ENCODE measurements at places on chromosomes 7 and 10. TPM values are rescaled to one million over a fixed set of nuclear protein-coding genes. Genes with fewer than 3 reads are reported as not detected.

PILRA gene
- total RNA-seq: 4.9 TPM

DNA sequence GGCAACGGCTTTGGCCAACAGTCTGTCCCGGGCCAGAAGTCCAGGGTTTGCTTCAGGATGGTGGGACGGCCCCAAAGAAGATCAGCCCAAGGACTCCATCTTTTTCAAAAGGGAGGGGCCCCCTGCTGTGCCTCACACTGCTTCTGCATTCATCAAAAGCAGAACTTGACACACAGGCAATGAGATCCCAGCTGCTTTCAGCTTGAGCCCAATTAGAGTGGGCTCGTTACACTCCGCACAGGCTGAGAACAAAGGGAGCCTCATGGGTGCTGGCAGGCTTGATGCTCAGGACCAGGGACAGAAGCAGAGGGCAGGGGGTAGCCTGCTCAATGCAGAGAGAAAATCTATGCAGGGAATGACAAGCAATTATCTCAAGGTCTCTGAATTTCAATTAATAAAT is 45.5 kb downstream of the VOPP1 start:
- ATAC-seq: peak; percentile 98

FAM241B gene
- 23.9 TPM for total RNA-seq

SPDYE8 gene
- total RNA-seq: 0.57 TPM

ITGA8 gene
- 20.7 TPM for total RNA-seq

GRCh38 chr7:105905910-105906568 is 29.6 kb upstream of the ATXN7L1 start:
- ATAC-seq: no peak

DNA sequence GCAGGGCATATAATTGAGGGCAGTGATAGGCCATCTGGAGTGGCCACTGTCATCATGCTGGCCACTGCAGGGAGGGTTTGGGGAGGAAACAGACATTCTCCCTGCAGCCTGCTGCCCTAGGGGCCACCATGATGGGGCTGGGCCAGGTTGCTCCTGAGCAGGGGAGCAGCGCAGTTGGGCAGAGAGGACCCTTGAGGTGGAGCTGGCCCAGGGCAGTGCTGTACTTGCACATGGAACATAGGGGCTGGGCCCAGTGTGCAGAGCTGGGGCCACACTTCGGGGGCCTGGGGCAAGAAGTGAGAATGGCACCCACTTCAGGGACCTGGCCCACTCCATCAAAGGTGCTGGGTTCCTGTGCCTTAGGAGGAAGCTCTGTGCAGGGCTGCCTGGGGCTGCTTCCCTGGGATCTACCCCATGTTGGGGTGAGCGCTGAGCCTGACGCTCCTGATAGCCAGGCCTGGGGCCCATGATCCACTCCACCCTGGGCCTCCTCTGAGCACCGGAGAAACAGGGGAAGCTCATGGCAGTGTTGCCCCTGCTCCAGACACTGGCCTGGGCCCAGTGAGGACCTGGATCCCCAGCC is 21.3 kb upstream of the NUB1 start:
- no peak for ATAC-seq

GRCh38 chr10:35165136-35165535 is 38.5 kb downstream of the CREM start:
- no peak for ATAC-seq

- ATAC-seq: no peak
These were observed 639.9 kb downstream of the TYW1 start for GRCh38 chr7:67636348-67637022.

GRCh38 chr10:92914478-92915325 is 66.4 kb downstream of the EXOC6 start:
- ATAC-seq: peak; percentile 79

CXCL12 gene
- 1.2 TPM for total RNA-seq

ZC3HAV1L gene
- 1.0 TPM for total RNA-seq

- ATAC-seq: no peak
These were observed 117.9 kb downstream of the SLIT1 start for GRCh38 chr10:97067716-97068391.

CPA2 gene
- total RNA-seq: 0.78 TPM

DNA sequence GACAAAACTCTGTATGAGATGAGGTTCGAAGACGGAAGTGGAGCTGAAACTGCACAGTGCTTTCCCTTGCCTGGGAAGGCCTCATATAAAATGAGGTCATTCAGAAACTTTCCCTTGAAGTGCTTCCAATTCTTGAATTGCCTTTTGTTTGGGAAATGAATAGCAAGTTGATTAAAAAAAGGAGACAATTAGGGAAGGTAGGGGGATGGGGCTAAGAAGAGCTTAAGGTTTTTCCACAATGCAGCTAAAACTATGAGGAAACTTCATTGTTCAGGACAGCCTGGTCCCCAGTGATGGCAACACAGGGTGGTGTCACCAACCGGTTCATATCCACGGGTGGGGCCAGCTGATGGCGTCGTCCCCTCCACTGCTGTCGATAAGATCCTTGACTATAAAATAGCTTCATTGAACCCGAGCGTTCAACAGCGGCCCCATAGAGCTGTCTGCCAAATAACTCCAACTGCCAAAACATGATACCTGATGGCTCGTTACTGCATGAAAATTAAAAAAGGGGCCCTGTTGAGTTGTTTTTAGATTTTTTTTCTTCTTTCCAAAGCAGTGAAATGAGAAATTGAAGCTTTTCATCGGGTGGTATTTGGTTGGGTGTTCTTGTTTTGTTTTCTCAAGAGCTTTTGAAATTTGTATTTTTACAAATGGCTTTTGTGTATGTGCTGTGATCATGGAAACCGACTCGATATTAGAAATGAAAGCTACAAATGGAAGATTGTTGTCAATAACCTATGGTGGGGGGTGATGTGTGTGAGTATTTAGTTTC is 2.8 kb upstream of the CELF2 start:
- no peak for ATAC-seq

- no peak for ATAC-seq
These were observed 1.2 kb upstream of the GDI2 start for GRCh38 chr10:5814110-5815107.

DNA sequence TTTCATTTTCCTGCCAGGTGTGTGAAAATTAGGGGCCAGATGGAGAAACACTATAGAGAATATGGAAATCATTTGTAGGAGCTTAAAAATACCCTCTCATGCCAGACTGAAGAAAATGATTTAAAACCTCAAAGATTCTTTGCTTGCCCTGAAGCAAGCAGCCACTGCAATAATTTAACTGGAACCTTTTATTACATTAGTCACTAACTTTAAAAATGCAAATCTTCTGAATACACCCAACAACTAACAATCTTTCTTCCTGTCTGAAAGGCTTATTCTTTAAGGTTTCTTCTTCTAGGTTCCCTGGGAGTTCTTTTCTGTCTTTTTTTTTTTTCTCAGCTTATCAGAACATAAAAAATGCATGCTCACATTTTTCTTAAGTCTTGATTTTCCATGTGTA is 238.5 kb upstream of the KMT2E start:
- no peak for ATAC-seq

DNA sequence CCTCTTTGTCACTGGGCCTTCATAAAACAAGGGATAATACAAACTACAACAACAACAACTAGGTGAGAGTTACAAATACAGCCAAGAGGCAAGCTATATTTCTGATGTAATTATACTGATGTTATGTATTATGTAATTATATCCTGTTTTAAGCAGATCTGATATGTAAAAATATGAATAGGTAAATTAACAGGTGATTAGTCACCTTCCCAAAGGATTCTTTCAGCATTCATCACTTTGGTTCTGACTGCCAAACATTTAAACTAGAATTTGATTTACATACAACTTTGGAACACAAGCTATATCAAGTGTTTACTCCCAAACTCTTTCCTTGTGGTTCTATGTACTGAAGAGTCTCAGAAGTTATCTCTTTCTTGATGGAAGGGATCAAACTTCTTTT is 53.7 kb downstream of the BEND7 start:
- ATAC-seq: no peak

DNA sequence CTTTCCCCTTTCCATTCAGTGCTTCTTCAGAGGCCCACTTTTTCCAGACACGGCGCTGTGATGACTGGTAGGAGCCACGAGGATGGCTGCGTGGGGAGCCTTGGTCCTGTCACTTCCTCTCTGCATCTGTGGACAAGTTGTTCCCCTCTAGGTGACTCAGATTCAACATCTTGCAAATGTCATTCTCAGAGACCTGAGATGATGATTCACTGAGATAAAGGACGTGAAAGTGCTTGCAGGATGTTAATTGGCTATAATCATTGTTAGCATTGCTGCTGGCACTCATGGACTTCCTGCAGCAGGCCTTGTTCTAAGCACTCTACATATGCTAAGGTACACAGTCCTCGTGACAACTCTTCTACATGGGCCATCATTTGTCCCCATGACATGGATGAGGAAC is 489.8 kb upstream of the ZMIZ1 start:
- no peak for ATAC-seq

DNA sequence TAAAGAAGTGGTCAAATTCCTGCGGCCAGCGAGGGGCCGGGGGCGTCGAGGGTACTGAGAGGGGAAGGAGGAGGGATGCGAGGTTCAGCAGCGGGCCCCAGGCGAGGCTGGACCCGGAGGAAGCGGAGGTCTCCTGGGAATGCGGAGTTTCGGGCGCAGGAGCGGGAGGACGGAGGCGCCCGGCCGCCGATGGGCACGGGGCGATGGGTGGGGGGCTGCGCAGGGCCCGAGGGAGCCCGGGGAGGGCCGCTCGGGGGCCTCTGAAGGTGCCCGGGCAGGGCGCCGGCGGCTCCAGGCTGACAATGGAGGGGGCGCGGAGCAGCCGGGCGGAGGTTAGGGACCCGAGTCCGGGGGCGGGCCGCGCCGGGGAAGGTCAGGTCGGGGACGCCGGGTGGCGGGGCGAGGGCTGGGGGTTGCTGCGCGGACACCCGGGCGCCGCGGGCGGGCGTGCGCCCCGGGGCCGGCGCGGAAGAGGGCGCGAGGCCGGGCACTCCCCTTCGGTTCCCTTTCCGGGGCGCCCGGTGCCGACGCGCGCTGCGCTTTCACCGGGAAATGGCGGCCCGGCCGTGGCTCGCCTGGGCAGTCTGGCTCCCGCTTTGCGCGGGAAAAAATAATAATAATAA is 683 bp downstream of the MACROH2A2 start:
- ATAC-seq: peak; percentile 55

UCMA gene
- not detected for total RNA-seq

- ATAC-seq: no peak
These were observed 2.9 kb upstream of the PRAP1 start for GRCh38 chr10:133344236-133344635.

GRCh38 chr10:84012431-84012830 is 126.9 kb upstream of the GHITM start:
- ATAC-seq: no peak

ZSWIM8 gene
- total RNA-seq: 82.6 TPM

ADCY1 gene
- total RNA-seq: 10.8 TPM

- ATAC-seq: no peak
These were observed 50.5 kb downstream of the TASOR2 start for GRCh38 chr10:5735119-5735518.

APBB1IP gene
- total RNA-seq: not detected

- ATAC-seq: no peak
These were observed 54.1 kb downstream of the DYNC2I1 start for GRCh38 chr7:158910254-158911053.

LRRTM3 gene
- 16.9 TPM for total RNA-seq

GRCh38 chr10:26959841-26960240 is 99.1 kb upstream of the ABI1 start:
- no peak for ATAC-seq

ZRANB1 gene
- total RNA-seq: 22.9 TPM

IL2RA gene
- 0.15 TPM for total RNA-seq

- ATAC-seq: no peak
These were observed 95.4 kb downstream of the ELMO1 start for GRCh38 chr7:37352974-37353948.

TMEM229A gene
- 0.87 TPM for total RNA-seq

FRMD4A gene
- total RNA-seq: 18.6 TPM

- no peak for ATAC-seq
These were observed 63.2 kb downstream of the KAT6B start for GRCh38 chr10:74889662-74889998.

DNA sequence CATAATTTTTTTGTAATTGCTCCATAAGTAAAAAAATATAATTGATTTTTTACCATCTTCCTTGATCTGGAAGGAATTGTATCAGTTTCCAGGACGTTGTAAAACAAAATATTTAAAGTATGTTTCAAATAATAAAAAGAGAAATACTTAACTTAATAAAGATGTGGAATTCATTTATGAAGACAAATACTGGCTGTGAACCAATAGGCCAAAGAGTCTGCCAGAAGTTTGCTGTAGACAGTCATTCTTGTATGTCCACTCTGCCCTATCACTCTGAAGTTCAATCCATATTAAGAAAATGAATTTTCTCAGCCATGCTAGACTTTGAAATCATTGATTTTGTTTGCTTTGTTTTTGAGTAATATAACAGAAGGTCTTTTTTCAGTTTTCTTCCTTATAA is 256.4 kb downstream of the TRIL start:
- ATAC-seq: no peak

DNA sequence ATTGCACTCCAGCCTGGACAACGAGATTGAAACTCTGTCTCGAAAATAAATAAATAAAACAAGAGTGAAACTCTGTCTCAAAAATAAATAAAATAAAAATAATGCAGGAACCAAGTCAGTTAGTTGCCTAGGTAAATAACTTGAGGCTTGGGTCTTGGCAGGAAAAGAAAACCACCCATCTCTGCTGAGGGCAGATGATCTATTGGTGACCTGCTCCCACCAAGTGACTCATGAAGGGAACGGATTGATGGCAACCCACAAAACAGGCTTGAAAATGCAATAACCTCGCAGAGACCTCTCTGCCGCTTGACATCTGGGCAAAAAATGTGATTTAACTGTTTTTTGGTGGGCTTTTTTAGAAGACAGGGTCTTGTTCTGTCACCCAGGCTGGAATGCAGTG is 86.6 kb downstream of the CALN1 start:
- ATAC-seq: no peak

CDHR3 gene
- 6.7 TPM for total RNA-seq

- no peak for ATAC-seq
These were observed 80.4 kb downstream of the UBE3C start for GRCh38 chr7:157219154-157219553.

DNA sequence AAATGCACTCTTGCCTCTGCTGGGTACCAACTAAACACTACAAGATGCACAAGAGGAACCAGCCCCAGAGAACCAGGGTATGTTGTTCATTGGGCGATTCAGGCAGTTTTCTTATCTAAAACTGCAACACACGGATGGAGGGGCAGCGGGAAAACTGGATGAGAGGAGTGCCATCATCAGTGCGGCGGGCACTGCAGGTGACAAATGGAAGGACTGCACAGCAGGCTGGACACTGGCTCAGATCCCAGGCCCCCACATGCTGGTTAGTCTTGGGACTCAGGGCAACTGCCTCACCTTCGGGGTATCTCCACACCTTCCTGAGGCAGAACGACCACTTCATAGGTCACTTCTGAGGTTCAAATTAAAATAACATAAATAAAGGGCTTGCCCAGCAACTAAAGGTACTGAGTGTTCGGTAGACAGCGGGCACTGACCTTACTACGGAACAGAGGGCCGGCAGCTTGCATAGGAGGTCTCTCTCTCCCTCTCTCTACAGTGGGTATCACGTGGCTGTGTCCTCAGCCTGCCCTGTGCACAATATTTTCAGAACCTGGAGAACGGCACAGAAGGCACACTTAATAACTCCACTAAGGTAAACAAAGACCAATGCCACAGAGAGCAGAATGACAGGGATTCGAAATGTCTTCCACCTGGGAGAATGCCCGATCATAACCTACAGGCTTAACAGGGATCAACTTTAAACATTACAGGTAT is 72.1 kb downstream of the GRB10 start:
- no peak for ATAC-seq

GRCh38 chr10:28387140-28387539 is 84.3 kb upstream of the MPP7 start:
- peak; percentile 53 for ATAC-seq
